HTR-8/SVneo (cell line): ENCODE measurements at places on chromosomes 1 and 21.
A peak's percentile ranks its signal among the peaks of the same experiment; 100 is the strongest.

DNA sequence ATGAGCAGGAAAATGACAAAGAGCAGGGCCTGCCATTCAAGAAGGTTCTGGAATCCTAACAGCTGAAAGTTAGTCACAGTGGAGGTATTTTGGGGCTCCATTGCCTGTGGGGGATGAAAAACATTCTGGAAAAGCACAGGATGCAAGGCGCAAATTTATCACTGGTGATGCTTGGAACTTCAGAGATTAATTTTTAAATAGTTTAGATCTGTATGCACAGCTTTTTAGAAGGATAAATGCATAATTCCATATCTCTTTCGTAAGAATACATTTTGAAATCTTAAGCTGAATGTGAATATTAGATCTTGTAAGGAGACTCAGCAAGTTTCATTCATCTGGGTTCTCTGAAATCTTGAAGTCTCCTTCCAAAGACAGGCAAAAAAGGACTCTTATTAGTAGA is at the start of gene OR11L1:
TSS of gene OR11L1 (minus strand) at position 101 of the 400 bp plus-strand sequence. CDS start at position 101, 0 bp downstream.
- no peak for DNase-seq

DNA sequence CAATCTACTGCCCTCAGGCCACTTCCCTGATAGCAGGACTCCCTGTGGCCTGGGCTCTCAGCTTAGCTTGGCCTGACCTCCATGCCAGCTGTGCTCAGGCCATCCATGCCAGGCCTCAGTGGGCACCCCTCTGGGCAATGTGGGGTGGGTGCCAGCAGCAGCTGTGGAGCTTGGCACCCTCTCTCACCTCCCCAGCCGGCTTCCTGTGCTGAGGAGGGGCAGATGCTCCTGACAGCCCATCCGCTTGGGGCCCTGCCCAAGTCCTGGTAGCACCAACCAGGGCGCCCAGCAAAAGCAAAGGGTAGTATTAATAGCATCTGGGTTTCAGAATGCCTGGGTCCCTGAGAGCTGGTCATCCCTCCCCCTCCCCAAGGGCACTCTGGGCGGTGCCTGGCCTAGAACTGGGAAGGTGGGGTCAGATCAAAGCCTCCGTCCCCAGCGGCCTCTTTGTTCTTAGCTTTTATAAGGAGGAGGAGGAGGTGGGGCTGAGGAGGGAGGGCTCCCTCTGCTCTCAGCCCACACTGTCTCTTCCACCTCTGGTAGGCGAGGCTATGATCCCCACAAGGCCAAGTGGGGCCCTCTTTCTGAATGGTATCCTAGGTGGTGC is 6.1 kb downstream of the EFNA4 start:
- DNase-seq, result no peak

DNA sequence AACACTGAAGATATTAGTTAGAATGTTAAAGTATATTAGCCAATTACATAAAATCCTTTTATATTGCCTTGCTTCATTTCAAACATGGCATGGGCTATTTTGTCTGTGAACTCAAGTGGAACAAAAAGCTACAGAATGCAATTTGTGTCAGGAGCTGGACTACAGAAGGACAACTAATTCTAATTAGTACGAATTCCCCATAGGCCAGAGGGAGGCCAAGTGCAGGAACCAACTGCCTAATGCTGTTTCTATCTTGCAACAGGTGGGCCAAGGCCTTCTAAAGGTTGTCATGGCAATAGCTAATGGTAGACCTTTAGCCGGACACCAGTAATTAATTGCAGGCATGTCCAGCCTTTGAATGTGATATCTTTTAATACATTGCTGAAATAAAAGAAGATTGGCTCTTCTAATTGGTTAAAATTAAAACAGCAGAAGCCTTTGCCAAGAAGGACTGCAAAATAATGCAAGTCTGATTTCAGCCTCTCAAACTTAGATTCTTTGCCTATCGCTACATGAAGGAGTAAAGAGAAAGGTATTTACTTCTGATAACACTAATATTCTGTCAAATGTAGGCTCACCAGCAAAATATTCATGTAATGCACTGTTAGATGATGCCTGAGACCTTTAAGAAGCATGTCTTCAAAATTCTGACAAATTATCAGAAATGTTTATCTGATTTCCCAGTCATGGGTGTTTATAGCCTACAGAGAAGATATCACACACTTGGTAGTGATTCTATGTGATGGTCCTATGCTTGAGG is 232.1 kb downstream of the LMO4 start:
- no peak for DNase-seq

- no peak for DNase-seq
These were observed 109.5 kb downstream of the TRABD2B start for GRCh38 chr1:47887475-47888293.

- no peak for DNase-seq
These were observed 195.0 kb downstream of the ROR1 start for GRCh38 chr1:63968663-63969440.

DNA sequence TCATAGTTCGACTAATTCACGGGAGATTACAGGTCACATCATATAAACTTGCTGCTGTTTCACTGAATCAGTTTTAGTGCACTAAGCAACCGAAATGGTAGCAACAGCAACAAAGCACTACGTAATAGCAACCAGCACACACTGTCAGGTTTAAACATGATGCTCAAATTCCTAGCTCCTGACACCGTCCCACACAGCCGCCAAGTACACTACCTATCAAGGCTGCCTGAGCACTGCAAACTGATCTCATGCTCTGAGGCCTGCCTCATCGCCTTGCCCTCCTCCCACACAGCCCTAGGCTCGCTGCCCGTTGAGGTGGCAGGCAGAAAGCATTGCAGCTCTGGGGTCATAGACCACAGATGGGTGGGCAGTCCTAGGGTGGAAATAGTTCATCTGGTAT is 12.4 kb downstream of the LAMC2 start:
- DNase-seq, result peak; percentile 25

DNA sequence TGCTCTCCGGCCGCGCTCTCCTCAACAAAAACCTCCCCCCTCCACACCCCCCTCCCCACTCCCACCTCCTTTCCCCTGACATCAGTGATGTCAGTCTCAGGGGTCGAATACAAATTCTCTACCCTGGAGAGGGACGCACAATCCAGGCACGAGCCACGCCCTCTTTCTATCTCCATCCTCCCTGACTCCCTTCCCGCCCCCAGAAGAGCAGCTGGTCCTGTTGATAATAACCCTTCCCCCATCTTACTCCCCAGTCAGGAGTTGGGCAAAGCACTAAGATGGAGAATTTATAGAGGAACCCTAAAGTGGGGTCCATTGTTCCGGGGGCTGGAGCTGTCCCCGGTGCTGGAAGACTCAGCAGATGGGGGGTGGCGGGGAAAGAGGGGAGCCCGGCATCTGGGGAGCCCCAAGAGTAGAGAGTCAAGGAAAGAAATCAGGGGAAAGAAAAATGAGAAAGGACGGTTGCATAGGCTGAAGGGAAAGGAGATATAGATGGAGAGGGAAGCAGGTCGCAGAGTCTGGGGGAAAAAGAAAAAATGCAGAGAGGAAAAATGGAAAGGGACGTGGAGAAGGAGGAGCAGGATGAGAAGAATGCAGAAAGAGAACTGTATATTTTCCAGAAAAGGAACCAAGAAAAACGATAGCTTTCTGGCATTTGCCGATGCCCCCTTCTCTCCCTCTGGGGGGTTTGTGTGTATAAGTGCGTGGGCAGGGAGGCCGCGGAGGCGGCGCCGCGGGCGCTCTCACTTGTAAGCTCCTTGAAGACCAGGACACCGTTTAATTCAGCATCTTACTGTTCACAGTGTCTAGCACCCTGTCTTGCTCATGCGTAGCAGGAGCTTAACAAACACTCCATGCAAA is at the start of gene CELF3:
TSS of gene CELF3 (minus strand) at position 33 of the 861 bp plus-strand sequence. CDS start 783 bp downstream, outside the sequence.
- no peak for DNase-seq

DNA sequence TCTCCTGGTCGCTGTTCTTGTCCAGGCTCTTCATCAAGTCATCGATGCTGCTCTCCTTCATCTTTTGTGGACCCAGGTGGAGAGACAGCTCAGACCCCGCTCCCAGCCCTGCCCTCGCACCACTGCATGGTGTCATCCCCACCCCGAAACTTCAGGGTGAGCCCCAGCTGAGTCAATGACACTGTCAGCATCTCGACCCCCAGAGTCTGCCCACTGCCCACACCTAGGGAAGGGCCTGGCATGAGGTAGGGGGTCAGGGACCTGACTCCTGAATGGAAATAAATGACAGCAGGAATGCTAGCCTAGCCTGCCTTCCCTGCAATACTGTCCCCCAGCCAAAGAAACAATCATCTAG is 1.6 kb upstream of the S100A6 start:
- no peak for DNase-seq

GRCh38 chr1:184930232-184930631 is 44.1 kb downstream of the NIBAN1 start:
- DNase-seq, result no peak

DNA sequence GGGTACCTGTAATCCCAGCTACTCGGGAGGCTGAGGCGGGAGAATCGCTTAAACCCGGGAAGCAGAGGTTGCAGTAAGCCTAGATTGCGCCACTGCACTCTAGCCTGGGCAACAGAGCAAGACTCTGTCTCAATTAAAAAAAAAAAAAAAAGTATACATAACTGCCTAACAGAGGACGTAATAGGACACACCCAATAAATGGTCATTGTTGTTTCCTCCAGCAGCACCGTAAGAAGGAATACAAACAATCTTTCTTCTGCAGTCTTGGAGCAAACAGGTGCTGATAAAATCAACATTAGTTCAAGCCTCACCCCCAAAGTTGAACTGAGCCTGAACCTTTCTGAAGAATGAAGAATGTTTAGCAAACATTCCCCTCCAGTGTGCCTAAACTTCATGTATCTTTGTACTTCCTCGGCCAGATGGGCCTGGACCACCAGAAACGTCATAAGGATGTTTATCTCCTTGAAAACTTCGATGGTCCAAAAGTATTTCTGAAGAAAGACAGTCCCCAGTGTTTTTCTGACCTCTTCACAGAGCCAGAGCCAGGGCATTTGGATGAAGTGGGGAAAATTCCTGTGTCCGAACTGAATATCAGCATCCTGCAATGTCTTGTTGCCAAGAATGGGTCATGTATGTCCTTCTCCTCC is 136.8 kb upstream of the F3 start:
- DNase-seq, result no peak

GRCh38 chr1:36657826-36658225 is 175.1 kb upstream of the CSF3R start:
- DNase-seq, result no peak

DNA sequence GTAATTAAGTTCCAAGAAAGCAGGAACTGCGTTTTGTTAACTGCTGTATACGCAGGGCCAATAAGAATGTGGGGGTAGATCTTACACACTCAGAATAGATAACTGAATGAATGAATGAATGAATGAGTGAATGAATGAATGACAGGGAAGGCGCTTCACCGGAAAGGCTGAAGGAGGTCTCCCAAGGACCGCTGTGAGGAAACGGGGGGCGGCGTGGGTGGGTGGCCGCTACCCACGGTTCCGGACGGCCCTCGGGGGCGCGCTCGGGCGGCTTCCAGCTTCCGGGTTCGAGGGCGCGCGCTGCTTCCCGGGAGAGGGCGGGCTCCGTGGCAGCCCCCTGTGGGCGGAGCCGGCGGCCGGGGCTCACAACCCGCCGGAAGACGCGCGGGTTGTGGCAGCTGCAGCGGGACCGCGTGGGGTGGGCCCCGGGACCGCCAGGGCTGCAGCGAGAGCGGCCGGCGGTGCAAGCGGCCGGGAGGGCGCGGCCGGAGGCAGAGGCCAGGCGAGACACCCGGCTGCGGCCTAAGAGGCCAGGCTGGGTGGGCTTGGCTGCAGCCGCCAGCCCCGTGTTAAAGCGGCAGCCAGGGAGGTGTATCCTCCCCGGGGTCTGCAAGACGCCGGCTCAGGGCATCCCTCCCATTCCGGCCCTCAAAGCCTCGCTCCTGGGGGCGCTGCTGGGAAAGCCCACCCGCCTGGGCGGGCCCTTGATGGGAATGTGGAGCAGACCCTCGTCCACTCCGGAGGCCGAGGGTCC is at the start of gene ZFP69:
TSS of gene ZFP69 (plus strand) at position 367 of the 754 bp plus-strand sequence. CDS start 2,072 bp downstream, outside the sequence.
- DNase-seq, result peak; percentile 73

DNA sequence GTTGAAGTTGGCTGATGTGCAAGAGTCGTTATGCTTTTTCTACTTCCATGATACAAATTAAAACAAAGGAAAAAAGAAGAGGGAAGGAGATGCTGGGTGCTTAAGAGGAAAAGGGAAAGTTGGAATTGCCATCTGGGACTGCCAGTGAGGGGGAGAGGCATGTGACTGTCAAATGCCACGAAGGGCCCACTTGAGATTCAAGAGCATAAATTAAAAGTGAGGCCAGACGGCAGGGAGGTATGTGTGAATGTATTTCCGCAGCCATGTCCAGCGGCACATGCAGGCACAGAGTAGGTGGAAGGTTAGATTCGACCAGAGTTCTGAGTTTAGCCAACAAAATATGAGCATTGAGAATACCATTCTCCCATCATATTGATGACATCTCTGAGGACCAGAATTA is 32.0 kb downstream of the NFASC start:
- no peak for DNase-seq

- peak; percentile 48 for DNase-seq
These were observed 148.5 kb downstream of the TENT5C start for GRCh38 chr1:117754061-117754969.

GRCh38 chr1:181101581-181102226 is 13.2 kb downstream of the IER5 start:
- no peak for DNase-seq

DNA sequence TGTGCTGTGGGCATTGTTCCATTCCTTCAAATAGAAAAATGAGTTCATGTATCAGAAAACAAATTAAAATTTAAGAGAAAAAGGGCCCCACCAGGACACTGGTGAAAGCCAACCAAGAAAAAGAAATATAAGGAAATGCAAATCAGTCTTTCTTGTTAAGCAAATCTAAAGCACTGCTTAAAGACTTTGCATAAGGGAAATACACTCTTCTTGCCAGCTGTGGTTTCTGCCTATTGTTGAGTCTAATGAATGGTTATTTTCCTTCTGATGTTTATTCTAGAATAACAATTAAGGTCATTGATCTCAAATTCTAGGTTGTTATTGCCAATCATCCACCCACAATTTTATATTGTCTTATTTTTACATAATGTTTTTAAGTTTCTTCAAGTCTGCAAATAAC is 158.6 kb upstream of the SNX7 start:
- DNase-seq, result no peak

GRCh38 chr1:6473156-6473555 is 7.2 kb upstream of the TNFRSF25 start:
- no peak for DNase-seq

DNA sequence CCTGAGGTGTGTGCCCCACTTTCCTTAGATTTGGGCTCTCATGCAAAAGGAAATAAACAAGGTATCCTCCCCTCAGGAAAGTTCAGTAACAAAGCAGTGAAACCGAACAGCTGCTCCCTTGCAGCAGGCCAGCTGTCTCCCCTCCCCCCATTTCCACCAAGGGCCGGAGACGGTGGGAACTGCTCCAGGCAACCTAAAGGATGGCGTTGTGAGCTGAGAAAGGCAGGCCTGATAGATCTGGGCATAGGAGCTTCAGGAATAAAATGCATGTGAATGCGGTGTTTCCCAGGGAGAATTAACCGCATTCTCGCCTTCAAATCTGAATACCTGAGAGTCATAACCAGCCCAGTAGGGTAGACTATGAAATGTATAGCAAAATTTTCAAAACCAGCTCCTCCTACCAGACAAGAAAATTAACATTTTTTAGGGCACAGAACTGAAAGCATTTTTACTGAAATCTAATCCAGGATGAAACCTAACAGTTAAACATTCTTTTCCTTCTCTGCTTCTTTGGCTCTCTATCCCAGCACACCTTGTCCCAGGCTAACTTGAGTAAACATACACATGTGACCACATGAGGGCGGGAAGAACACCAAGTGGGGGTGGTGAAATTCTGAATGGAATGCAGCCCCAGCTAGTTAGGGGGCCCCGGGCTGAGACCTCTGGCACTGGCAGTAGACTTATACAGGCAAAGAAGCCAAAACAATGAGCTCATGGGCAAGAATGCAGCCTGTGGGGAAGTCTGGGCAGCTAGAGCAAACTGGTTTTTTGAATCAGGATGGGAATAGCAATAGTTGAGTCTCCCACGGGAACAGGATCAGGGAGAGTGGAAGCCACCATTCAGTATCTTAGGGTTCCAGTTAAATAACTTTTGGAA is 11.5 kb downstream of the MCL1 start:
- peak; percentile 66 for DNase-seq

- no peak for DNase-seq
These were observed 2.8 kb downstream of the CBR1 start for GRCh38 chr21:36072453-36073162.
